ENCODE measurements at places on chromosomes 7 and 10. TPM values are rescaled to one million over a fixed set of nuclear protein-coding genes. Genes with fewer than 3 reads are reported as not detected.

DNA sequence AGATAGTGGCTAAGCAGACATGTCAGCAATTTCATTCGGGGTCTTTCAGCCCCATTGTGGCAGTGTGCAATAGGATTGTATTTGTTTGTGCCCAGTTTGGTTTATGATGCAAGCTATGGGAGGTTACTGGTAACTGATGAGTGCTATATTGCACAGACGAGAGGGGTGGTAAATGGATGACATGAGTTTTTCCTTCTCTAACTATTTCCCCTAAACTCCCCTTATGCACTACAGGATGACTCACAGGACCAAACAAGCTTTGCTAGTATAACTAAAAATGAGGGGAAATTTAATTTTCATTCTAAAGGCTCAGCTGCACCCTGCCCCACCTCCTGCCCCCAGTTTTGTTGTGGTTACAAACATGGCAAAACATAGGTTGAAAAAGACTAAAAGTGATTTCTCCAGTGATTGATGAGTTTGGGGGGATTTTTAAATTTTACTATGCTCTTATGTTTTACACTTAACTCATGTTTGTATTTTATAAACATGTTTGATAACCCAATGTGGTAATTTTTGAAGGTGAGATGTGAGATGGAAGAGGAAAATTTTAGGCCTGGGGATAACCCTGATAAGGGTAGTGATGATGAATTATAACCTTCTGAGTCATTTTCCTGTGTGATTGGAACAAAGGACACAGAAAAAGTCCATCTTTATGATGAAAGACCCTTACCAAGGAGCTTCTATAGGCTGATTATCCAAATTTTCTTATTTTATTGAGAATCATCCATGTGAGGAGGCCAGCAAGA lies 60.8 kb upstream of the NAMPT start:
- no peaks in the 10 kb centered on the region for H3K4me1 ChIP-seq
- no peak overlapping the region for H3K27ac ChIP-seq
- H3K36me3 ChIP-seq: no peaks in the 10 kb centered on the region
- no peak for DNase-seq
- H3K27me3 ChIP-seq: no peaks in the 10 kb centered on the region

- H3K27me3 ChIP-seq: no peaks in the 10 kb centered on the region
- no peak overlapping the region for H3K4me3 ChIP-seq
- peaks cover 17% of the 10 kb centered on the region for H3K4me1 ChIP-seq
- DNase-seq: no peak
These were observed 44.5 kb upstream of the STK17A start for GRCh38 chr7:43538404-43538771.

- H3K36me3 ChIP-seq: no peaks in the 10 kb centered on the region
- no peak overlapping the region for H3K27ac ChIP-seq
- H3K4me3 ChIP-seq: no peak overlapping the region
- H3K4me1 ChIP-seq: no peaks in the 10 kb centered on the region
- H3K27me3 ChIP-seq: peaks cover 5% of the 10 kb centered on the region
These were observed 86.5 kb downstream of the OTUD1 start for GRCh38 chr10:23525406-23525805.

- no peak overlapping the region for H3K27ac ChIP-seq
- H3K4me1 ChIP-seq: no peaks in the 10 kb centered on the region
- no peaks in the 10 kb centered on the region for H3K27me3 ChIP-seq
- DNase-seq: no peak
These were observed 178.2 kb upstream of the KLF6 start for GRCh38 chr10:3963191-3963673.

DNA sequence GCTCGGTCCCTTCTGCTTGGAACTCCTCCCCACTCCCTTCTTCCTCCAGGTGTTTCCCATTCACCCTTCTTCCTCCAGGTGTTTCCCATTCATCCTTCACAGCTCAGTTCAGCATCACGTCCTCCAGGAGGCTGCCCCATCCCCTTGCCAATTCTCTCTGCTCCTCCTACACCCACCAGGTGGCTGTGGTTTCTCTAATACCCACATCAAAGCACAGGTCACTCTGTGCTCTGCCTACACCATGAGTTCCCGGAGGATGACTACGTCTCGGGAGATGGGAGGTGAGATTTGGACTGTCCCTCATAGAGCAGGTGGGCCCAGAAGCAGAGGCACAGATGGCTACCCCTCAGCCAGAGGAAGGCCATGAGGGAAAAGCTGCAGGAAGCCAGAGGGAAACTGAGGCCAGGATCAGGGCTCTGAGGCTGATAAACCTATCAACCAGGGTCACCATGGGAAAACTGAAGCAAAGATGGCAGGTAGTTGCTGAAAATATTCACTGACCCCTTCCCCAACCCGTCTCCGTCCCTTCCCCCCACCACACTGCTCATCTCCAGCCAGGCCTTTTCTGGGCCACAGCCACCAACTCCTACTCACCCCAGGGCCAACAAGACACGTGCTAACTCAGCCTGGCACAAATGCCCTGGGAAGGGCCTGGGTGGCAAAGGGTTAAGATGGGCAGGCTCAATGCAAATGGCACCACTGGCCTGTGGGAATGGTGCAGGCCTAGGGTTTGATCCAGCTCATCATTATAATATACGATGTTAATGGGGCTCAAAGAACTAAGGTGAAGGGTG lies 56.6 kb upstream of the CPXM2 start:
- no peak overlapping the region for H3K4me3 ChIP-seq
- no peak overlapping the region for H3K27ac ChIP-seq
- H3K27me3 ChIP-seq: no peaks in the 10 kb centered on the region
- no peaks in the 10 kb centered on the region for H3K36me3 ChIP-seq

DNA sequence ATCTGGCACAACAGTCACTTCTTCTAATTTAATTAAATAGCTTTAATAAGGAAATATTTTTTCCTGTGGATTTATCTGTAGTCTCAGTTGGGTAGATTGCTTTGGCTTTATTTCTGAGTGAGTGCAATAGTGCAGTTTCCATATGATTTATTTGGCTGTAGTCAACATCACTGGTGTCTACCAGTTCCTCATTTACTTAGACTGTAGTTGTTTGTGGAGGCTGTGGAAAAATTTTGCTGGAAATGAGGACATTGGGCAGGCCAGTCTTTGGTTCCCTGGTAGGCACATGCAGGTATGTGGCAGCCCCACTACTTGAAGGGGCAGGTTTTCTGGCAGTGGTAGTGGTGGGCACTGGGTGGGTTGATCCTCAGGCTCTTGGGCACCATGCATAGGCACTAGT lies 15.5 kb downstream of the TAS2R40 start:
- H3K27me3 ChIP-seq: peaks cover 13% of the 10 kb centered on the region
- no peaks in the 10 kb centered on the region for H3K4me1 ChIP-seq
- H3K27ac ChIP-seq: no peak overlapping the region
- no peak overlapping the region for H3K4me3 ChIP-seq

DNA sequence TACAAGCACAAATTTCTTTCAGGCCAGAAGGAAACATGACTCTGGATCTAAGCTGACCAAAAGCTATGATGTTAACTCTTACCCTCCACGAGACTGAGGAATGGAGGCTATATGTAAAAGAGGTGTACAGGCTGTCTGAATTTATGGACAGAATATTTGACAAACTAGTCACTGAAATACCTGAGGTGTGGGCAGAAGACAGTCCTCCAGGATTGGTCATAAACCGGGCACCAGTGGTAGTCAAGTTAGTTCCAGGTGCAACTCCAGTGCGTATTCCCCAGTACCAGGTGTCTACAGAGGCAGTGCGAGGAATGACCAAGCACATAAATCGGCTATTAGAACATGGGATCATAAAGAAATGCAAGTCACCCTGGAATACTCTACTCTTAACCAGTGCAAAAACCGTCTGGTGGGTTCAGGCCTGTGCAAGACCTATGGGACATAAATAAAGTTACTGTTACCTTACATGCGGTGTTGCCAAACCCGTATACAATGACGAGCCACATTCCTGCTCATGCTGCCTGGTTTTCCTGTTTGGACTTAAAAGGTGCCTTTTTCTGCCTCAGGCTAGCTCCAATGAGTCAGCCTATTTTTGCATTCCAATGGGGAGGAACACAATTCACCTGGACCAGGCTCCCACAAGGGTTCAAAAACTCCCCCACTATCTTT lies 6.7 kb upstream of the CYREN start:
- H3K27ac ChIP-seq: no peak overlapping the region
- no peaks in the 10 kb centered on the region for H3K36me3 ChIP-seq
- H3K4me1 ChIP-seq: no peaks in the 10 kb centered on the region
- no peak for DNase-seq
- H3K27me3 ChIP-seq: no peaks in the 10 kb centered on the region
- no peak overlapping the region for H3K4me3 ChIP-seq

Gene CLRN3
- total RNA-seq: not detected

Gene SORCS1
- total RNA-seq: 83.3 TPM

Gene TMEM270
- total RNA-seq: not detected
